ENCODE measurements at places on chromosomes 2 and 18.

DNA sequence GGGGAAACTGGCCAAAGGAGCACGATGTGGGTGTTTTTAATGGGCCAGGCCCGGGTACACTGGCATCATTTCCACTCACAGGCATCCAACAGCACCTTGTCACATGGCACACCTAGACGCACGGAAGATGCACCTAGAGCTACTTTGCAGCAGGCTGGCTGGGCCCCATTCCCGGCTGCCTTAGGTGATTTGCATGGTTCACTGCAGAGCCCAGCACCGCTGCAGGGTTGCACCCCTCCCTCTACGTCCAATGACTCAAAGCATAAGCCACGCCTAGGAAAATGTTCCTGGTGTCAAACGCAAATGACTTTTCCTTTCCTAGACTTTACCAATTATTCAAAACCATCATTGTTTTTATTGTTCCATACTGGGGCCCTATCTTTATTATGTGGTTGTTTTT is 222.9 kb downstream of the EIPR1 start:
- DNase-seq: no peak

DNA sequence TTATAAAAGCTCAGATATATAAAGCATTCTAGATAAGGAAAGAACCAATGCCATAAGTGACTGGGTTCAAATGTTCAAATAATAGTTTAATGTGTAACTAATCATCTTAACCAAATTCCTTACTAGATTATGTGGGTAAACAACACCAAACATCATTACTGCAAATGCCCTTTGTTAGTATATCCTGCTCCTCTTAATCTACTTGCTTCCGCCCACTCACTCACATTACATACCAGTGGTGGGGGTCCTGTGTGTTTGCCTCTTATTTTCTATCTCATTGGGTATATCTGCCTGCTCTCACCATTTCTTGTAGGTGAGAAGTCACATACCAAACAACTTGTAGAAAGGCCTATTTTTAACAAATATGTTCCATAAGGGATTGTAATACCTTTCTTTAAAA is 562.1 kb downstream of the NRXN1 start:
- no peak for DNase-seq

DNA sequence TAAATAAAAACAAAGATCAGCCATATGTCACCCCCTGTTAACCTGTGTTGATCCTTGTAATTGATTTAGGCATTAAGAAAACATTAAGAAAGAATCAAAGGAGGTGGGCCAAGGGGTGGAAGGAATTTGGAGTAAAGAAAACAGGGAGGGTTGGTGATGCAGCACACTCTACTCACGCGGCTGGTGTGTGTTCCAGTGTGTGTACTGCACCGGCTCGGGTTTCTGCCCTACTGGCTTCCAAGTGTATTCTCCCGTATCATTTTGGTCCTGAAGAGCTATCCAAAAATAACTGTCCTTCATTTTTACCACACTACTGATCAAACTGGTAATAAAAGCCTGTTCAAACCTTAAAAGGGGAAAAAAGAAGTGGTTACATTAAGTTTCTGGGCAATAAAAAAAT is 56.9 kb downstream of the PLA2R1 start:
- no peak for DNase-seq

GRCh38 chr2:6412533-6413091 is 453.1 kb downstream of the CMPK2 start:
- DNase-seq: no peak

DNA sequence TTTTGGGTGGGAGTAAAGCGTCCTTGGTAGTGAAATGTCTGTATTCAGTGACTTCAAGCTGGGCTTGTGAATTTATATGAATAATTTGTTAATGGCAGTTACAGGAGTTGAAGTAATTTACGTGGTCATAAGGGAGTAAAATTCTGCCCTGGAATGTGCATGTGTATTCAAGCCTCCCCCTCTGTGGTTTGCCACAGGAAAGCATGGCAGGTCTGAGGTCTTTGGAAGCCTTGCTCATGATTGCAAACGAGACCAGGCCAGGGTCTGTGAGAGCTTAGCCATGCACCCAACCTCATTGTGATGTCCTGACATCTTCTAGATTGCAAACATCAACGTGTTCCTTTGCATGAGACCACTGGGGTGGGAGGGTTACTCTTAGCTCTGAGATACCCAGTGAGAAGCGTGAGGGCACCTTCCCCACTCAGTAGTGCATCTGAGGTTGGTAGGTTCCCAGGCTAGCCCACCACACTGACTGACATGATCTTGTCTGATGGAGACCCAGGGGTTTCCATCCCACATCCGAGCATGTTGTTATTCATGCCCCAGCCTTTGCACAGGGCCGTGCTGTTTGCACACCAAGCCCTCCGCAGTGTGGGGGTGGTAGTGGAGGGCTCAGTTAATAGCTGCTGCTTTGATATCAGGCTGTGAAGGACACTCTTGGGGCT is 216.5 kb downstream of the KLHL29 start:
- DNase-seq: no peak

- no peak for DNase-seq
Measured at GRCh38 chr2:39938035-39938835, 159.2 kb upstream of the THUMPD2 start.

GRCh38 chr2:65357095-65357958 is 75.1 kb downstream of the SPRED2 start:
- no peak for DNase-seq

Measured in stimulated activated CD4-positive, alpha-beta T cell treated with anti-CD3 and anti-CD28 coated beads, TNF-alpha, amount 100 ng/mL, for 1 hour (primary cell).